ENCODE measurements at places on chromosomes 2 and 18.

DNA sequence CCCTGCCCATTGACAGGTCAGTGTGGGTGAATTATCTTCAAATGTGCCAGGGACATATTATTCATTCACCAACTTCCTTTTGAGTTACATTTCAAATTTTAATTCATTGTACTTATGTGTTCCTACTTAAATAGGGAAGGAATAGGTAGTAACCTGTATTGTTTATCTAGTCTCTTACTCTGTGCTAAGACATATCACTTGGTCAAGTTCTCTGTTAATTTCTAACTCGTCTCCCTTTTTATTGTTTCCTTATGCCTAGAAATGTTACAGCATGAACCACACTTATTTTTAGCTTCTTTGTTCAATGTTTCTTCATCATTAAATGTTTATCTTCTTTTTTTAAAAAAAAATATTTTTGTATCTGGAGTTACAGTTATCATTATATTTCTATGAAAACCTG is 151.9 kb downstream of the HAUS1 start:
- DNase-seq = no peak

- no peak for DNase-seq
Measured at GRCh38 chr18:989425-989824, 84.8 kb downstream of the ADCYAP1 start.

DNA sequence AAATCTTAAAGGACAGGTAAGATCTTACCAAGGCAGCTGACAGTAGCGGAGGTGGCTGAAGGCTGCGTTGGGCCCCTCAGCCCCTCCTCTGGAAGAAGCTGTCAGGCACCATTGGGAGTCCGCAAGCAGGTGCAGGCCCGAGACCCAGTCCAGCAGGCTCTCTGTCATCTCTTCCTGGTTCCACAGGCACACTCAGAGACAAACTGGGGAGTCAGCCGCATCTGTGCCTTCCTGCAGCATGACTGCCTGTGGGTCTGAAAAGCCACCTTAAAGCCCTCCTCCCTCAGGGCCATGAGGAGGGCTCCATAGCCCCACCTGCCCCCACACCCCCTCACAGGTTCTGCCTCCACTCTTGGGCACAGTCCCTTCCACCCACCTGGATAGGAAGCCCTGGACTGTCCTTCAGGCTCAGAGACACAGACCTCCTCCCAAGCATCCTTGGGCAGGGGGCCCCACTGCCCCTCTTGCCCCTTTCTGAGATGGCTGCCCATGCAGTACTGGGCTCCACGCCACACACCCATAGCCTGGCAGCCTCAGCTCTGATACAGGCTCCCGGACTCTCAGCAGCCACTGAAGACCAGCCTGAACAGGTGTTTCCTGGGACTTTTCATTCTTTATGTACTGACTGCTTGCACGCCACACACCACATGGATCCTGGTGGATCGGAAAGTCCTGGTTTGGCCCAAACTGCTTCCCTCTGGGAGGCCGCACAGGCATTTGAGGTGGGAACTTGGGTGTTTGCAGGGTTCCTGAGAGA is 239.8 kb downstream of the SEPTIN10 start:
- no peak for DNase-seq

DNA sequence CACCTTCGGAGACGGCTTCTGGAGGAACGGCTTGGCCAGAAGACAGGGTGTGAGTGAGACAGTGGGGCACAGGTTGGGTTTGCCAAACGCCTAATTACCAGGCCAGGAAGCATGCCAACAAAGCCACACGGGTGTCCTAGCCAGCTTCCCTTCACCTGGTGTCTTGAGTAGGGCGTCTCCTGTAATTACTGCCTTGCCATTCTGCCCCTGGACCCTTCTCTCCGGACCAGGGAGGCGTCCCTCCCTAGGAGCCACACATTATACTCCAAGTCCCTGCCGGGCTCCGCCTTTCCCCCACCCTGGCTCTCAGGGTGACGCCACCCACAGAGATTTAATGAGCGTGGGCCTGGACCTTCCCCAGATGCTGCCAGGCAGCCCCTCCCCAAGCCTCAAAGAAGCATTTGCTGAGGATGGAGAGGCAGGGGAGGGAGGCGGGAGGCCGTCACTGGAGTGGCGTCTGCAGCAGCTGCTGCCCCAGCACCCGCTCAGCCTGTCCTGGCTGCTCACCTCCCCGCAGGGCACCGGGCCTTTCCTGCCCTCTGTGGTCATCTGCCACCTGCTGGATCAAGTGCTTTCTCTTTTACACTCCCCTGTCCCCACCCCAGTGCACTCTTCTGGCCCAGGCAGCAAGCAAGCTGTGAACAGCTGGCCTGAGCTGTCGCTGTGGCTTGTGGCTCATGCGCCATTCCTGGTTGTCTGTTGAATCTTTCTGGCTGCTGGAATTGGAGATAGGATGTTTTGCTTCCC is 20.7 kb downstream of the FOSL2 start:
- peak; percentile 76 for DNase-seq

GRCh38 chr2:65425276-65425675 is 7.1 kb downstream of the SPRED2 start:
- DNase-seq = no peak

DNA sequence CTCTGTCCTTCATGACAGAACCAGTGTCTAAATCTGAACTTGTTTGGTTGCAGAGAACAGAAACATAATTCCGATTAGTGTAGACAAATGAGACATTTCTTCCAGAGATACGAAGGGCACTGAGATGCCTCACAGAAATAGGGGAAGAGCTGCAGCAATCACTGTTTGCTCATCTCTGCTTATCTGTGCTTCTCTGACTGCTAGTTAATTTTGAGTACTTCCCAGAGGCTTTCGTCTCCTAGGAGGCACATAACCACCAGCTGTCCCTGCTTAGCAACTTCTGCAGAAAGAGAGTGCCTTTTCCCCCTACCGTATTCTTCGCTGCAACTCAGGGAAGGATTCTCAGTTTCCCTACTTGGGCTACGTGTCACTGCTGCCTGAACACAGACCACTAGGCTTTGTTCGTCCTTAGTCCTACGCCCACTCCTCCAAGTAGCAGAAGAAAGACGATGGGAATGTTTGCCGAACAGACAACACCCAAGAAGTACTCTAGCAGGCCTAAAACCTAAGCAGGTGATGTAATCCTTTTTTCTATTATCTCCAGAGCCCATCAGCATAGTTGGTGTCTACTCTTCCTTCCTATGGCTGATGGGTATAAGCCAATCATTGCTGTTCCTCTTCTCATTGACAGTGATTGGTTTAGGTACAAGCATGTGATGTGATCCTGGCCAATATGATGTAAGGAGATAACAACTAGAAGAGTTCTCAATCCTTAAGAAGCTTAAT is 63.6 kb downstream of the TNP1 start:
- DNase-seq = no peak

- DNase-seq = no peak
Measured at GRCh38 chr18:73563345-73563744, 584.3 kb downstream of the FBXO15 start.

- no peak for DNase-seq
Measured at GRCh38 chr2:240790370-240791220, 29.4 kb downstream of the KIF1A start.

- no peak for DNase-seq
Measured at GRCh38 chr18:29084120-29084519, 907.2 kb upstream of the CDH2 start.

- no peak for DNase-seq
Measured at GRCh38 chr2:128792476-128793054, 473.9 kb upstream of the HS6ST1 start.

- DNase-seq = no peak
Measured at GRCh38 chr2:145654746-145655145, 1134.8 kb upstream of the ZEB2 start.

GRCh38 chr2:199085261-199085660 is 372.5 kb downstream of the SATB2 start:
- DNase-seq = no peak

DNA sequence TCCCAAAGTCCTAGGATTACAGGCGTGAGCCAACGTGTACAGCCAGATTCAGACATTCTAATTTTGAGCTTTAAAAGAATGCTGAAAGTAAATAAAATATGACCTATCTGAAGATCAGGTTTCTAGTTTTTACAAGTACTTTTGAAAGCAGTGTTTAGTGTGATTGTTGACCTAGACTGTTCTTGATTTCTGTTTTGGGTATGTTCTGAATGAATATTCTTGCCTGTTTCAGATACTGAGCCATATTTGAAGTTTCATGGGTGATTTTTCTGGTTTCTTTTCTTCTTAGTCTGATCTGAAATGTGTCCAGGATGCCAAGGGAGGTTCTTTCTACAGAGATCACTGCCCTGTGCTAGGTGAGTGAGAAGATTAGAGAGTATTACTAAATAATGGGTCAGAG is 37.2 kb downstream of the MIB1 start:
- DNase-seq = no peak

DNA sequence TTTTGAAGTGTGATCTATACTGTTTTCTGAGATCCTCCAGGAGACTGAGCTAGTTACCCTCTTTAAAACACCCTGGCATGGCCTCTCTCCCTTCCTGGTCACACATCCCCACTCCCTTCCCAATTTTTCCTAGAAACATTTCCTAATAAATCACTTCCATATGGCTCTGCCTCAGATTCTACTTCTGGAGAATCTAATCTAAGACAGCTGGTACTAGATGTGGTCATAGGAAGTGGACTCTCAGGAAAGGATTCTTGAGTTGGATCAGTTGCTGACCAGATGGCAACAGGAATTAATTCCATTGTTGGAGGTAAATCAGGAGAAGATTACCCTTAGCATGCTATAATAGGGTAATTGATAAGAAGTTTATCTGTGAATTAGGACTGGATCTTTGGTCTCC is 310.5 kb downstream of the SATB2 start:
- no peak for DNase-seq

GRCh38 chr2:230127195-230127594 is 58.5 kb upstream of the SLC16A14 start:
- DNase-seq = no peak

DNA sequence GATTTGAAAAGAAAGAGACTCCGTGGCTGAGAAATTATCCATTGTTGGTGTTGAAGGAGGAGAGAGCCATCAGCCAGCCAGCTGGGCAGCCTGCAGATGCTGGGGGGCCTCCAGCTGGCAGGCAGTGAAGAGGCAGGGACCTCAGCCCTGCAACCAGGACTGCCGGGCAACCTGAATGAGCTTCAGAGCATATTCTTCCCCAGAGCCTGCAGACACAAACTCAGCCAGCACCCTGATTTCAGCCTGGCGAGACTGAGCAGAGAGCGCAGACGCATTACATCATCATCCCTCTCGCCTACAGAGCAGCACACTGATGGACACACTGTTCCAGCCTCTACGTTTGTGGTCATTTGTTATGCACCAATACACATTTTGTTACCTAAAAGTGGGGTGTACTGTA is 150.7 kb upstream of the RAB6C start:
- DNase-seq = no peak

GRCh38 chr18:48688961-48689360 is 150.1 kb downstream of the CTIF start:
- no peak for DNase-seq

- DNase-seq = no peak
Measured at GRCh38 chr2:27427863-27428212, 593 bp upstream of the NRBP1 start.

- DNase-seq = no peak
Measured at GRCh38 chr2:203732092-203732952, 25.9 kb downstream of the CD28 start.

GRCh38 chr2:13005761-13006335 is 289.1 kb downstream of the TRIB2 start:
- DNase-seq = no peak

DNA sequence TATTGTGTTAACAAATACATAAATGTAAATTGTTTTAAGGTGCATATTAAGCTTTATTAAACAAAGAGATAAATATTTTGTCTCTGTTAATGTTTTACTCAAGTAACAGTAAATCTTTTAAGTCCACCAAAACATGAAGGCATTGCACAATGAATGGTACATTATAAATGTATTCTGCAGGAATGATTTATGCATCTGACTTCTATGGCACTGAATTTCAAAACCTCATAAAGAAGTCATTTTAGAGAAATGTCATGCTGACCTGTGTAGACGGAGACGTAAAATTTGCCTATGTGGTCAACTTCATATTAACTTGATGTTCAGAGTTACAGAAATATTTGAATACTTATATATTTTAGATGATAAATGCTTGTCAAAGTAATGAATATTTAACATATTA is 194.7 kb downstream of the BABAM2 start:
- no peak for DNase-seq

GRCh38 chr2:57075226-57075625 is 891.4 kb downstream of the CCDC85A start:
- DNase-seq = no peak

DNA sequence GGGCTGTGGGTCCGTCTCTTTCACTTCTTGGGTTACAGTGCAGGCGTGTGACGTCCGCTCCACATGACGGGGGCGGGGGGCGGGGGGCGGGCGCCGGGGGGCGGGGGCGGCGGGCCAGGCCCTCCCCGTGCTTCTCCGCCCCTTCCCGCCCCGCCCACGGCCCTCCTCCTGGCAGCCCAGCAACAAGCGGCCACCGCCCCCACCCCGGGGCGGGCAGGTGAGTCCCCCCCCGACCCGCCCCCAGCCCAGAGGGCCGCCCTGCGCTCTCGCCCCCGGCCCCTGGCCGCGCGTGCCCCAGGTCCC is 3.6 kb downstream of the ZNF516 start:
- DNase-seq = peak; percentile 50

- no peak for DNase-seq
Measured at GRCh38 chr2:197873293-197873701, 68.9 kb downstream of the PLCL1 start.

DNA sequence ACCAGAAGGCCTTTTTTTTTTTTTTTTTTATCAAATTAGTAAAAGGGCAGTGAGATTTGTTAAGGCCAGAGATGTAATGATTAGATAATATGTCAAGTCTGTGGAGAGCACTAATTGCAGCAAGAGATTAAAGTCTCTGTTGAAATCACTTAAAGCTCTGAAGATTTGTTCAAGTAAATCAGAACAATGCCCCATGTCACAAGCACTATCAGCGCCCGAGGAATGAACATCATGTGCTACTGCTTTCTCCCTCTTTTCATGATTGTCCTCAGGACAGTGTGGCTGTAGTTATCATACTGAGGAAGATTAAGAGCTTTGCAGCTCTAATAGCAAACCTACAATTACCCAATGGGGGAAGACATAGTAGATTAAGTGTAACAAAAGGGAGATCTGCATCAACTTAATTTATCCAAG is 71.1 kb downstream of the TDRD15 start:
- DNase-seq = no peak

DNA sequence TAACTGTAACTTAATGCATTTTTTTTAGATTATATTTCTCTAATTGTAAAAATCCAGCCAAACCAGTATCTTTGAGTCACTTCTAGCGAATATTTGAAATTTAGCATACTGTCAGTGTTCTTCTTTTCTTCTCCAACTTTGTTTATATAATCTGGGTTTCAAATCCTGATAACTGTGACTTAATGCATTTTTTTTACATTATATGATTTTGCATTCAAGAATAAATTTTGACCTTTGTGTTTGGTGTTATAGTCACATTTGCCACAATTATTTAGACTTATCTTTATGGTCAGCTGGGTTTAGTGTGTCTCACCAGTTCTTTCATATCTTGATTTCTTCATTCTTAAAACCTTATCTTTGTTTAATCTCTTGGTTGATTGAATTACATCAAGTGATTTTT is 345.7 kb downstream of the SLC4A3 start:
- DNase-seq = no peak

GRCh38 chr18:13216711-13217465 is 1.7 kb upstream of the LDLRAD4 start:
- DNase-seq = peak; percentile 7

- no peak for DNase-seq
Measured at GRCh38 chr2:228599297-228599696, 417.8 kb upstream of the SPHKAP start.
